Smooth muscle cell of the pulmonary artery (primary cell): ENCODE measurements at places on chromosomes 5 and 9. TPM values are rescaled to one million over a fixed set of nuclear protein-coding genes. Genes with fewer than 3 reads are reported as not detected.

Gene STRBP
- total RNA-seq: 1.8 and 2.2 TPM in 2 replicates

Gene B4GALT7
- total RNA-seq: 56.6 and 79.8 TPM in 2 replicates

Gene CARD9
- total RNA-seq: 0.85 and 3.1 TPM in 2 replicates

Gene COL15A1
- 77.7 and 229 TPM in 2 replicates for total RNA-seq

Gene ADAM19
- 24.6 and 26.9 TPM in 2 replicates for total RNA-seq

Gene PLCXD3
- total RNA-seq: 1.7 and 4.0 TPM in 2 replicates

Gene OR2Y1
- total RNA-seq: not detected in 2 replicates

Gene RELL2
- 2.3 and 3.5 TPM in 2 replicates for total RNA-seq
